ENCODE measurements at places on chromosomes 2 and 18. TPM values are rescaled to one million over a fixed set of nuclear protein-coding genes. Genes with fewer than 3 reads are reported as not detected.

GRCh38 chr18:55406451-55406991 is 181.5 kb downstream of the TCF4 start:
- H3K27ac ChIP-seq: peak overlapping the region; percentile 89
- no peak for DNase-seq
- no peaks in the 10 kb centered on the region for H3K27me3 ChIP-seq
- no peak overlapping the region for H3K4me3 ChIP-seq

- no peak for DNase-seq
- no peaks in the 10 kb centered on the region for H3K4me1 ChIP-seq
- H3K36me3 ChIP-seq: no peaks in the 10 kb centered on the region
- H3K27me3 ChIP-seq: peaks cover 53% of the 10 kb centered on the region
These were observed 51.9 kb downstream of the SRD5A2 start for GRCh38 chr2:31528823-31529222.

GRCh38 chr18:72868585-72869225 is 918 bp upstream of the NETO1 start:
- peak overlapping the region; percentile 61 for H3K4me3 ChIP-seq
- peaks cover 87% of the 10 kb centered on the region for H3K27me3 ChIP-seq
- no peaks in the 10 kb centered on the region for H3K36me3 ChIP-seq
- no peak overlapping the region for H3K27ac ChIP-seq
- DNase-seq: no peak

DNA sequence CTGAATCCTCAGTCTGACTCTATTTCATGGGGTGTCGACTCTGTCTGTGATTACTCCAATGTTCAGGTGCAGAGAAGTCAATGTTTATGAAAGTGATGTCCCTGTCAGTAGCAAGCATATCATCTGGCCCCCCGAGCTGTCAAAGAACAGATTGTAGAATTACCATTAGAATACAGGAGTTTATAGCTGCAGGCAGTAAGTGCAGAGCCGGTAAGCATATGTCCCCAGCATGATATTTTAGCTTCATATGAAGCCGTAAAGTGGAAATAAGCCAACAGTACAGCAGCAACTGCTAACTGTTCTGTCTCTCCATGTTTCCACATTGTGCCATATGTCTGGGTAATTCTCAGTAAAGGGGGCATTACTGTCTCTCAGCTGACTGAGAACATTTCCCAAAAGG is 541.8 kb downstream of the SOX11 start:
- DNase-seq: no peak
- H3K4me1 ChIP-seq: peaks cover 22% of the 10 kb centered on the region
- H3K27ac ChIP-seq: no peak overlapping the region
- H3K4me3 ChIP-seq: no peak overlapping the region

DNA sequence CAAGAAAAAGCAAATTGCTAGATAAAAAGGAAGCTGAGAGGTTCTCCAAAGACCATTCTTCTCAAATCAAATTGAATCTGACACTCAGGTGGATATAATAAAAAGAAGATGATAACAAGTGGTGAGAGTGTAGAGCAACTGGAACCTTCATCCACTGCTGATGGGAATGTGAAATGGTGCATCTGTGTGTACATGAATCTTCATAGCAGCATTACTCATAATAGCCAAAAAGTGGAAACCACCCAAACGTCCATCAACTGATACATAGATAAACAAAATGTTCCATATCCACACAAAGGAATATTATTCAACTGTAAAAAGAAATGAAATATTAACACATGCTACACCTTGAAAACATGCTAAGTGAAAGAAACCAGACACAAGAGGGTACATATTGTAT is 357.2 kb upstream of the EPHA4 start:
- H3K4me3 ChIP-seq: no peak overlapping the region
- no peak overlapping the region for H3K27ac ChIP-seq
- H3K4me1 ChIP-seq: no peaks in the 10 kb centered on the region
- DNase-seq: no peak
- H3K27me3 ChIP-seq: no peaks in the 10 kb centered on the region

- H3K4me1 ChIP-seq: no peaks in the 10 kb centered on the region
- H3K27ac ChIP-seq: no peak overlapping the region
- H3K36me3 ChIP-seq: no peaks in the 10 kb centered on the region
- no peak overlapping the region for H3K4me3 ChIP-seq
- no peaks in the 10 kb centered on the region for H3K27me3 ChIP-seq
These were observed 35.0 kb upstream of the PSMD14 start for GRCh38 chr2:161273038-161273760.

DNA sequence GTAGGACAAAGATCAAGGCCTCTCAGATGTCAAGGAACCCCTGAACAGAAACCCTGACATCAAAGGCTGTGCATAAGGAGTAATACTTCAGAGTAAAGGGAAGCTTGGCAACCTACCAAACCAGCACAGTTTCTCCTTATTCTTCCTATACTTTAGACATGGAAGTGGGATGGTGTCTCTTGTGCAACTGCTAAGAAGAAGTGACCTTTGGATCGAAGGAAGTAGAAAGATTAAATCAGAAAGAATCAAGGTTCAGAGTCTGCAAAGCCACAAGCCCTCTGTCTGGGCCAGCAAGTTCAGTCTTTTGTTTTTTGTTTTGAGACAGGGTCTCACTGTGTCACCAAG is 66.2 kb upstream of the SLC39A10 start:
- H3K27ac ChIP-seq: no peak overlapping the region
- H3K36me3 ChIP-seq: no peaks in the 10 kb centered on the region
- peaks cover 8% of the 10 kb centered on the region for H3K4me1 ChIP-seq
- H3K27me3 ChIP-seq: no peaks in the 10 kb centered on the region

DNA sequence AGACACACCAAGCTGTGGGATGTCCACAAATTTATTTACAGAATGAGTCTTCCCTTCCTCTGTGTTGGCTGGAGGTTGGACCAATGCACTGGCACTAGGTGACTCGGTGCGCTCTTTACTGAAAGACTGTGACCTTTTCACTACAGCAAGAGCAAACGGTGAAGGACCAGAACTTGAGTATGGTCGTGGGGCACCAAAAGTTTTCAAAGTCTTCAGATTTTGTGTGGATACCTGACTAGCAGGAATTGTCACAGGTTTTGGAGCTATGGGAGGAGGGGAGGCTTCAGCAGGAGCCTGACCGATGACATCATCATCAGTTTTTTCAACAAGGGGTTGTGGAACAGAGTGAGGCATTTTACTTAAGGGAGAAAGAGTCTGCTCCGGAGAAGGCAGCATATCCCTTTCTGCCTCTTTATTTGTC is 73.0 kb upstream of the GRB14 start:
- H3K27me3 ChIP-seq: no peaks in the 10 kb centered on the region
- no peak for DNase-seq
- H3K4me1 ChIP-seq: peaks cover 48% of the 10 kb centered on the region
- no peak overlapping the region for H3K4me3 ChIP-seq
- H3K27ac ChIP-seq: peak overlapping the region; percentile 79

DNA sequence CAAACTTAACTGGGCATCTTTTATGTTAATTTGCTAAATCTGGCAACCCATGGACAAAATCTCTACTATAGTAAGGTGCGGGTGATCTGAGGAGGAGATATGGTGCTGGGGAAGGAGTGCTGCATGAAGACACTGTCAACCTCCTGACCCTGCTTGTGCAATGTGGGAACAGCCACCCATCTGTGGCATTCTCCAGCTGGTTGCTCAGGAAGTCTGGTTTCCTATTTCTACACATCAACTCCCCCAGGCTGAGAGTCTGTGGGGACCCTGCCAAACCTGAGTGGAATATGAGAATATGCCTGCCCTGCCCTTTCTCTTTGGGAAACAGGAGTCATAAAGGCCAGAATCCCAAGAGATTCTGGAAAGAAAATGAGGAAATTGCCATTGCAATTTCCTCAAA is 60.1 kb upstream of the PAX3 start:
- no peak overlapping the region for H3K27ac ChIP-seq
- H3K36me3 ChIP-seq: no peaks in the 10 kb centered on the region
- H3K27me3 ChIP-seq: peaks cover 4% of the 10 kb centered on the region
- no peaks in the 10 kb centered on the region for H3K4me1 ChIP-seq
- no peak for DNase-seq

Gene BOK
- total RNA-seq: 33.0 TPM

Gene TXNDC2
- 0.29 TPM for total RNA-seq

Gene CCDC68
- total RNA-seq: not detected

Gene ANKRD30BL
- not detected for total RNA-seq

Gene G6PC2
- not detected for total RNA-seq

Gene TMEM247
- not detected for total RNA-seq

Gene B4GALT6
- 46.3 TPM for total RNA-seq

Measured in mesothelial cell of epicardium (in vitro differentiated cells).